ENCODE measurements at places on chromosomes 2 and 18.
A peak's percentile ranks its signal among the peaks of the same experiment; 100 is the strongest.

DNA sequence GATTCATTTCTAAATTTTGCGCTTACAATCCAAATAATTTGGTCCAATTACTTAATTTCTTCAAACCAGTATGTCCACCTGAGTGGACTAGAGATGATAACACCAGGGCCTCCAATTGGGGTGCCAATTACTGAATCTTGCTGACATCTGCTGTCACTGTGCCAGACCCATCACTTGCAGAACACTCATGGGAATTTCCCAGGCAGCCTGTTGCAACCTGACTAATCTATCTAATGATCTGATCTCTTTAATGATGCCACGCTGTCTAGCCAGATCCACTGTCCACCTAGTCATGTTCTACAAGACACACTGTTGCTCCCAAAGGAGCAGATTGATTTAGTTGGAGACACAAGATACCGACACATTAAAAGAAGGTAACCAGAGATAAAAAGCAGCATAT, 11.8 kb upstream of the LRP1B start:
- DNase-seq = no peak

- DNase-seq = peak; percentile 22
Measured at GRCh38 chr2:195636890-195637289, 20.1 kb upstream of the SLC39A10 start.

GRCh38 chr2:10378189-10378588, 69.9 kb downstream of the ODC1 start:
- DNase-seq = no peak

- no peak for DNase-seq
Measured at GRCh38 chr2:230723363-230723762, 10.7 kb downstream of the CAB39 start.

GRCh38 chr2:231461516-231461971, 2.7 kb downstream of the NCL start:
- DNase-seq = no peak

DNA sequence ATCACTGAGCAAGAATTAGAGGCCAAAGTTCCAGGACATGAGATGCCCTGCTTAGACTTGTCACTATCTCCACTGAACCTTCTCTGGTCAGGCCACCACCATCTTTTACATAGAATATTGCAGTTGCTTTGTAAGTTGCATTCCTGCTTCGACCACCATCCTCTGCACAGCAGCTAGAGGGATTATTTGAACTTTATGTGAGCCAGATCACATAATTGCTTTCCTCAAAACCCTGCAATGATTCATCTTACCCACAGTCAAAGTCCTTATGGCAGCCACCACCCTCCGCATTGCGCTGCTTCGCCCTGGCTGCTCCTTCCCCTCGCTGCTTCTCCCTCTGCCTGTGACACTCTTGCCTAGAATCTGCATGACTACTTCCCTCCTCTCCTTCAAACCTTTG, 111.3 kb downstream of the EML6 start:
- DNase-seq = no peak

DNA sequence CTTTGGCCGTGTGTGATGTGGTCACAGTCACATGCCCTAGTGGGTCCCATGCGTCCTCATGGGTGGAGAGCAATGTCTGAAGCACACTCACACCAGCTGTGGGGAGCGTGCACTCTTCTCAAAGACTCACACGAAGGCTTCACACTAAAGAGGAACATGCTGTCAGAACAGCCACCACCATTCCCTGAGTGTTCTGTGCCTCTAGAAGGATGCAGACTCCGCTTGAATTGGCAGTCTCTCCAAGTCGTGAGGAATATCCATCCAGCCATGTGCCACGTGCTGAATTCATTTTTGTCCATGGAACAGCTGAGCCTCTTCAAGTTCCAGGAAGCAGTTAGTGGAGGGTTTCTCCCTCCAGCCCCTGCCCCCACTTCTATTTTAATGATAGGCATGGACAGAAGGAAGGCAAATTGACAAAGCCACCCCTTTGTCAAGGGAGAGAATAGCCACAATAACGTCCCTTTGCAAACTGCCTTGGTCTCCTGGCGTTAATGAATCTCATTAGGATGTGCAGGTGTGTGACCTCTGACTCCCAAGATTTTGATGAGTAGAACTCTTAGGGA, 464.3 kb upstream of the ID2 start:
- no peak for DNase-seq

- DNase-seq = no peak
Measured at GRCh38 chr18:31267823-31268481, 50.0 kb upstream of the DSG1 start.

- DNase-seq = no peak
Measured at GRCh38 chr2:44805401-44806235, 135.9 kb upstream of the SIX3 start.
